ENCODE measurements at places on chromosomes 13 and 19.

- DNase-seq = peak; percentile 90
These were observed 81.1 kb downstream of the STK24 start for GRCh38 chr13:98495627-98496478.

DNA sequence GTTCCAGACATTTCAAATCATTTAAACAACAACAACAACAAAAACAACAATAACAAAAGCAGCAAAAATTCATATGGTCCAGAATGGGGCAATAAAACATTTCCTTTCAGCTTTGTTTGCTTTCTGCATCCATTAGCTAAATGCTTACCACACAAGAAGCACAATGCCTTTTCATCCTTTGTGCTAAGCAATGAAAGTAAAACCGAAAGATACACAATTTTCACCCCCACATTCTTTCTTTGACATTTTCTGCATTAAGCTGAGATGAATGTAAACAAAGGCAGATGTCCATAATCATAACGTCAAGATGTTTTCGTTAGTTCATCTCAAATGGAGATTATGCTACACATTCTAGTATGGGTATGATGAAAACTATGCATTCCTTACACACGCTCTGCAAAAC lies 568.5 kb downstream of the SLITRK6 start:
- DNase-seq = no peak

- DNase-seq = no peak
These were observed 223.8 kb upstream of the TMTC4 start for GRCh38 chr13:100898431-100898830.

GRCh38 chr19:18289471-18290301 lies 8.3 kb upstream of the JUND start:
- DNase-seq = peak; percentile 68

GRCh38 chr13:76992548-76993001 lies 694 bp downstream of the CLN5 start:
- DNase-seq = peak; percentile 51
